Dorsolateral prefrontal cortex (tissue), 122 donors: ENCODE measurements at places on chromosomes 12 and 14.

DNA sequence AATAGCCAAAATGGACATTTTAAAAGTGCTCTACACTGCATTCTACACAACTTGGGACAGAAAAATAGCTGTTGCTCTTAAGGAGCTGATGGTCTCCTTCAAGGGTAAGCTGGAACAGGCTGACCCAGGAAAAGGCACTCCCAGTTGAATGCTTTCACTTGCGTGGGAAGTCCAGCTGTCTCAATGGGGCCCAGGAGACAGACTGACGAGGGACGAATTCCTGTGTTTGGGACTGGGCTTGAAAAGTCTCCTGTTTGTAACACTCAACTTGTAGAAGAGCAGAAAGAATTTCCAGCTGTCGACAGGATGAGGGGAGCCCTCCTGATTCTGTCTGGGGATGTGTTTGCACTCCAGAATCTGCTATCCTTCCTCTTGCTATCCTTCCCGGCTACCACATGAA is 180.8 kb downstream of the ZFP36L1 start:
- no peak for DNase-seq

DNA sequence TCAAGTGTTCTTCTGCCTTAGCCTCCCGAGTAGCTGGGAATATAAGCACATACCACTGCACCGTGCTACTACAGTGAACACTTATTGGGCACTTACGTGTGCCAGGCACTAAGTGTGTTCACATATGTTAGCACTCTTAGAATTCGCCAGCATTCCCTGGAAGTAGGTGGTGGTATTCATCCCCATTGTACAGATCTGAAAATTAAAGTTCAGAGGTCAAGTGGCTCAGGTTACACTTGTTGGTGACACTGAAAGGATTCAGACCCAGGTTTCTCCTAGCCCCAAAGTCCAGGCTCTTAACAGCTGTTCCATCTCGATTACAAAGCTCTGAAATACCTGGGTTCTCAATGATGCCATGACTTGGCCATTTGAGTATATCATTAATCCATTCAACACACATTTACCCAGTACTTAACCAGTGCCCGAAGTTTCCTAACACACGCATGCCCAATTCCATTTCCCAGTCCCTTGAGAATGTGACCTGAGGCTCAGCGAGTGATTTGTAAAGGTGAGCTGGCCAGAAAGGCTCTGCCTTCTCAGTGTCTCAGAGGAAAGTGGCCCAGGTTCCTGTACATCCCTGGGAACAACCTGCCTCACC is 4.8 kb downstream of the MVK start:
- DNase-seq: no peak

DNA sequence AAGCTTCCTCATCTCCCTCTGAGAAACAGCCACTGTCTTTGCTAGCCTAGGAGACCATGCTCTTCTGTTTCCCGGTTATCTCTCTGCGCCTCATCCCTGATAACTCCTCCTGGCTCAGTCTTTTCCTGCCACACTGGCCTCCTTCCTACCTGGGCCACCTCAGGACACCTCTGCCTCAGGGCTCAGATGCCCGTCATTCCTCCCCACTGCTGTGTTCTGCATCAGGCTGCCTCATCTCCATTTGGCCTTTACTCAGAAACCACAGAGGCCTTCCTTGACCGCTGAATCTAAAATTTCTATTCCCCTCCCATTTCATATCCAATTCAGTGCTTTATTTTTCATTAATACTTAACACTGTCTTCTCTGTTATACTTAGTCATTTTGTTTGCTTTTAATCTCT is 311.0 kb upstream of the RGS6 start:
- no peak for DNase-seq

- DNase-seq: no peak
Observed at GRCh38 chr12:22282283-22282682, 52.2 kb downstream of the ST8SIA1 start.

GRCh38 chr14:29717901-29718300 is 209.7 kb downstream of the PRKD1 start:
- no peak for DNase-seq

GRCh38 chr12:85963326-85963725 is 89.2 kb downstream of the NTS start:
- DNase-seq: no peak

GRCh38 chr12:62694116-62694515 is 227.5 kb downstream of the MON2 start:
- DNase-seq: no peak

- no peak for DNase-seq
Observed at GRCh38 chr14:95668235-95668772, 17.9 kb upstream of the TCL1B start.

- DNase-seq: no peak
Observed at GRCh38 chr12:3229577-3229976, 152.4 kb downstream of the TSPAN9 start.

- DNase-seq: no peak
Observed at GRCh38 chr12:100793182-100793581, 1.4 kb upstream of the ANO4 start.

DNA sequence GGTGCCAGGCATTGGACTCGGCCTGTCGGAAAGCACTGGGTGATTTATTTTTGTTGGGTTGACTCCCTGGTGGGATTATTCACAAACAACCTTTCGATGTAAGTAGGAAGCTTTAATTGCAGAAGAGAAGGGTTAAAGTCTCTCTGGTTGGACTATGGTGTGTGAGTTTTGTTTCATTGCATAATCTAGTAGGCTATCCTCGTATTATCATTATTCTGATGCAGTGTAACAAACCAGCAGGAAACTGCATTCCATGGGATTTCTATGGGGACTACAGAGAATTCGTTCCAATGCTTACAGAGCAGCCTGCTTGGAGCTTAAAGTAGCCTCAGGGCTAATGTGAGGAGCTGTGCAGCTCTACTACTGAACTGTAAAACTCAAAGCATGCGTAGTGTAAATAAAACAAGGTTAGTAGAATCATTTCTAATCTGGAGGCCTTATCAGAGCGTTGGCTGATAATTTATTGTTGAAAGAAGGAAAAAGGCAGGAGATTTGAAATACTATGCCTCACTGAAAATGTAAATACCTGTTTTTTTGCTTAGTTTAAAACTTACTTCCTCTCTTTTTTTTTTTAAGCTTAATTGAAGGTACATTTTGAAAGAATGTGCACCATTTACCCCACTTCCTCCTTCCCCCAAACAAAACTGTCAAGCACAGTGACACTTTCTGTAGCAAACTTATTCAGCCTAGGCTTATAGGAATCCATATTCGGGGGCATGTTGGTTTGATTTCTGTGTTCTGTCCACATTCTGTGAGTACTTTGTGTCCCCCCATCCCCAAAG is 226.7 kb downstream of the NPAS3 start:
- no peak for DNase-seq

DNA sequence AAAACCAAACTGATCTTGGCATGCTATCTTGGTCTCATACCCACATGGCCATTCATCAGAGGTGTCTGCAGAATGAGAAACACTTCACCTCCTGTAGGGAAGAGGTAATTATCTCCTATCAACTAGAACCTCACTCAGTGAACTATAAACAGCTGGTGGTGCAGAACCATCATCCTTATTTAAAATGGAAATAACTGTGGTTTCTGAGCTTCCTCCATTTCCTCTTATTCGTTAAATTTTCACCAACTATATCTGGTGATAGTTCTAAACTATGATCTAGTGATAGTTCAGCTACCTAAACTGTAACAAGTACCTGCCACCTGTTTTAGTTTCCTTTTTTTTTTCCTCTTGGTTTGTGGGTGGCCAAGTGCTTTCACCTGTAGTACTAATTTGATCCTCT is 218.5 kb downstream of the FUT8 start:
- DNase-seq: no peak

DNA sequence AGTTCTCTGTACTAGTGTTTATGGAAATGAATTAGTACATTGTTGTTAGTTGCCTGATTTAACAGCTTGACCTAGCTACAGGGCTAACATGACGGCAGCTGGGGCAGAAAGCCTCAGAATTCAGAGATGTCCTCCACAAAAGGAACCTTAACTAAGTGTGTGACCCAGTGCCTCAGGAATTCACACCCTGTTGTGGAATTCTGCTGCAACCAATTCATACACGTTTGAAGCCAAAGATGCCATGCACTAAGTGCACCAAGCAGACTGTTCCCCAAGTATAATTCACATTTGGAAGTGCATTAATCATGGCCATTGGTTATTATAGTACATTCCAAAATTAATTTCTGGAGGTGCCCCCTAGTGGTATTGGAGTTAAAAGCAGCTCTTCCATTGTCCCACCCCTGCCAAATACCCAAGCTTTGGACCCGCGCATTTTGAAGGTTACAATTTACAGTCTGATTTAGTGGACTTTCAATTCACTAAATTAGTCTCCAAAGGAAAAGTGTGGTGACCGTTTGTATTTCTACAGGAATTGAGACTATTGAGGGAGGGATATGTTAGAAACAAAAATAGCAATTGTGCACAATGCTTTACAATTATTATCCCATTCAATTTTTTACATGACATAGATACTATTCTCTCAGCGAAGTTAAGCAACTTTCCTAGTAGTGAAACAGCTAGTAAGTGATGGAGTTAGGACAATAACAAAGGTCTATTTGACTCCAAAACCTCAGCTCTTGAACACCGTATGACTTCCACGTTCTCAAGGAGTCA is 85.9 kb downstream of the PAX9 start:
- DNase-seq: no peak

DNA sequence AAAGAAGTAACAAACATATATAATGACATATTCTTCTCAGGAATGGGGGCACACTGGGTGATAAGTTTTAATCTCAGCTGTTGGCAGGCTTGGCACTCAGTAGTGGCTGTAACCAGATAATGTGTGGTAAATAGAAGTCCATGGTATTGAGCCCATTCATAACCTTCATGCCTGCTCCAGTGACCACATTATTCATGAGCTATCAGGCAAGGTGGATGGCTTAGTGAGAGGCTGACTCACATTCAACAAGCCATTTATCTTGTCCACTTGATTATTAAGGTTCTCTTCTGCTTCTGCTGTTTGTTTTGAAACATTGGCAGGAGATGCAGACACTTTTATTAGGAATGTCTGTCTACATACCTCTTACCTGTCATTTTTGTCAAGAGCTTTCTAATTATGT is 950.4 kb upstream of the LRFN5 start:
- DNase-seq: no peak
